CD4-positive, alpha-beta T cell treated with Interferon alpha-2 for 1 hour (primary cell): ENCODE measurements at places on chromosomes 4 and X.

DNA sequence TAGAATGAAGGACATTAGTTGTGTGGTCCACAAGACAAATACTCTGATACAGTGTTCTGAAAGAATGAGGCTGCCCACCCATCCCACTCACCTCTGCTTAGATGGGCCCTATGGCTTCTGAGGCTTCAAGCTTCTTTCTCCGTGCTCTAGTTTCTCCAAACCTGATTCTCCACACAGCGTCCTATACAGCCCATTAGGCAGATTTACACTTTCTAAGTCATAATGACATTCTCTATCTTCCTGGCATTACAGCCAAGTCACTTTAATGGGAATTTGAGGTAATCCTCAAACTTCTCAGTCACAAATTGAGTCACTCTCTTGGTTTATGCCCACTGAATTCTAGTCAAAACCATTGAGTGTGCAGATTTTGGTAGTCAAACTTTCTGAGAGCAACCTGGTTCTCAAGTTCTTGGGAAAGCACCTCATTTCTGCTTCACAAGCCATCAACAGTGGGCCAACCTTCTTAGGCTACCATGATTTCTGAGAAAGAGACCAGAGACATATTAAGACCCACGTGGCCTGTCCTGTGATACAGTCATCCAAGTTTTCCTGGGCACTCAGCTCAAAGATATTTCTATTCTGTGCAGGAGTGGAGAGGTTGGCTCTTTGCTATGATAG is 6.2 kb upstream of the SETD7 start:
- no peak for DNase-seq

DNA sequence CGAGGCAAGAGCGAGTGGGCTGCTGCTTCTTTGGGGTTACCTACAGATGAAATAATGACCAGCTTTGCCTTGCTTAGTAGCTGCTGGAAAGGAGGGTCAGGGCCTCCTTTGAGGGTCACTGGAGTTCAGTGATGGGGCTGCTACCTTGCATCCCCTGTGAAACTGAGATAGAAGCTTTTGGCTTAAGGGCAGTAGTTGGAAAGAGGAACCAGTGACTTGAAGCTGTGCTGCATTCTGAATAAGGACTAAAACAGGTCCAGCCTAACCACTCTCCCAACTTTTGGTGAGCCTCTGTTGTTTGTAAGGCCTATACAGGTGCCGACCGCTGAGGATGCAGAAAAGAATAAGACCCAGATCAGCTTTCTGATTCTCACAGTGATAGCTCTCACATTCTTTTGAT is 41.2 kb downstream of the RASL11B start:
- DNase-seq: no peak

DNA sequence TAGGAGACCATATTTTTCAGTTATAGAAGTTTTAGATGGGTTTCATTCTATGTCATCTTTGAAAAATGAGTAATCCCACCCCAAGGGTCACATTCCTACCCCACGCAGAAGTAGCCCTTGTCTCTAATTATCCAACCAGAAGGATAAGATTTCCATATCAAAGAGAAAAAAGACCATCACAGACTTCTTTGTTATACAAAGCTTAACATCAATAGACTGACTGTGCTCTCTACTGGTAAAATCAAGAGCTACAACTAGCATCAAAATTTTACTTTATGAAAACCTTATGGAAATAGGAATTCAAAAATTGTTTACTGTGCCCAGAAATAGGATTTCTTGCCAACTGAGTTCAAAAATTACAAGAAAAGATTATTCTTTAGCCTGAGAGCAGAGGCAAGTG is 24.9 kb downstream of the TNMD start:
- DNase-seq: no peak

- no peak for DNase-seq
Observed at GRCh38 chr4:1179976-1180375, 7.6 kb upstream of the SPON2 start.

- no peak for DNase-seq
Observed at GRCh38 chr4:93888308-93888707, 59.8 kb downstream of the ATOH1 start.

- no peak for DNase-seq
Observed at GRCh38 chrX:133185938-133186337, 32.2 kb downstream of the TFDP3 start.

DNA sequence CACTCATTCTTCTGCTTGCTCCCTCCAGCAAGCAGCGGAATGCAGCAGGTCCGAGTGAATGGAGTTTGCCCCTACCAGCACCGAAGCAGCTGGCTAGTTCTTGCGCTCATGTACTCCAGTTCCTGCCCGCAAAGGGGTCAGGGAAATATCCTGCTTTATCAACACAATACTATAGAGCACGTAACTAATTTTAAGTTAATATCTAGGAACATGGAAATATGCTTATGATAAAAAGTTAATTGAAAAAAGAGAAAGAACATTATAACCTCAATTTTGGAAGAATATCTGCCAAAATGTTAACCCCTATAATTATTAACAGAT is 195.6 kb downstream of the SNCA start:
- no peak for DNase-seq

DNA sequence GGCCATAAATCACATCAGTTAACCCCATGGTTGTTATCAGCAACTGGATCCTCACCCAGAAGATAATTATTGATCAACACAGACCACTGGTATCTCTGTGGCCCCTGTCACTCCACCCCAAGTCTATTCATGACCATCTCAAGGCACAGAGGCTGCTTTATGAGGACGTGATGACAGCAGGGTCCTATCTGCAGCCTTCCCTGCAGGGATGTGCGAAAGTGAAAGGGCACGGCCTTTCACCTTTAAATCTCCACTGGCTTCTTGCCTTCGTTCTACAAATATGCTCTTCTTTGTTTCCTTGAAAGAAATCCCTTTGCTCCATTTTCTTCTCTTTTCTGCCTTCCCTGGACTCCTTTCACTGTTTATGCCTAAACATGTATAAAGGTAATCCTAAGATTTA is 170.6 kb upstream of the EDNRA start:
- no peak for DNase-seq

GRCh38 chr4:169226565-169226964 is 44.2 kb downstream of the SH3RF1 start:
- no peak for DNase-seq

DNA sequence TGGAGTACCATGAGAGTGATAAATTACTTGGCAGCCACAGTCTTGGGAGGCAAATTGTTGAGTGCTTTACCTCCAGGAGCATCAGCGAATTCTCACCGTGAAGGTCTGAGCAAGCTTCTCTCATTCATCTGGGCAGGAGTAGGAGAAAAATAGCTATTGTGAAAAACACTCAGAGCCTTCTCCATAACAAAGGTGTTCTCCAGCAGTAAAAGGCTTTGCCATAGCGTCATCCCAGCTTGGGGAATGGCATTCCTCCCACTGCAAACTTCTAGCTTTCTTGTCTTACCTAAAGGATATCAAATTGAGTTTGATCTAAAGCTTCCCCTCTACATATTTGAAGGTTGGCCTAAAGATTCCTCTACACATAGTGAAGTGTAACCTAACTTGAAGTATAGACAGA is 29.8 kb upstream of the MAGEA11 start:
- no peak for DNase-seq

- DNase-seq: no peak
Observed at GRCh38 chrX:31397119-31397518, 325.3 kb upstream of the FTHL17 start.

DNA sequence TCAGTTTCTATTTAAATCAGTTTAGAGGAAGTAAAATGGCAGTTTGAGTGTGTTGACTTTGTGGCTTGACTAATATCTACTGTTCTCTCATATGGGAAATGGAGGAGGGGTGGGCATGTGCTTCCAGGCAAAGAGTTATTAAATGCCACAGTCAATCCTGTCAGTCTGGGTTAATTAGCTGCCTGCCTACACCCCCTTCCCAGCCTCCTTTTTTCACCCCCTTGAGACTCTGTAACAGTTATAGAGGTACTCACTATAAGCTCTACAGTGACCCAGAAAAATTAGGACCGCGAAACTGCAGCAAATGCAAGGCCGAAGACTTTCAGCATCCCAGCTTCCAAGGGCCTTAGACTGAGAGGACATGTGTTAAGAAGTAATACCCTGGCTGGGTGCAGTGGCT is 165.2 kb downstream of the CORIN start:
- DNase-seq: no peak

- no peak for DNase-seq
Observed at GRCh38 chrX:150099316-150099715, 161.0 kb upstream of the EOLA2 start.

DNA sequence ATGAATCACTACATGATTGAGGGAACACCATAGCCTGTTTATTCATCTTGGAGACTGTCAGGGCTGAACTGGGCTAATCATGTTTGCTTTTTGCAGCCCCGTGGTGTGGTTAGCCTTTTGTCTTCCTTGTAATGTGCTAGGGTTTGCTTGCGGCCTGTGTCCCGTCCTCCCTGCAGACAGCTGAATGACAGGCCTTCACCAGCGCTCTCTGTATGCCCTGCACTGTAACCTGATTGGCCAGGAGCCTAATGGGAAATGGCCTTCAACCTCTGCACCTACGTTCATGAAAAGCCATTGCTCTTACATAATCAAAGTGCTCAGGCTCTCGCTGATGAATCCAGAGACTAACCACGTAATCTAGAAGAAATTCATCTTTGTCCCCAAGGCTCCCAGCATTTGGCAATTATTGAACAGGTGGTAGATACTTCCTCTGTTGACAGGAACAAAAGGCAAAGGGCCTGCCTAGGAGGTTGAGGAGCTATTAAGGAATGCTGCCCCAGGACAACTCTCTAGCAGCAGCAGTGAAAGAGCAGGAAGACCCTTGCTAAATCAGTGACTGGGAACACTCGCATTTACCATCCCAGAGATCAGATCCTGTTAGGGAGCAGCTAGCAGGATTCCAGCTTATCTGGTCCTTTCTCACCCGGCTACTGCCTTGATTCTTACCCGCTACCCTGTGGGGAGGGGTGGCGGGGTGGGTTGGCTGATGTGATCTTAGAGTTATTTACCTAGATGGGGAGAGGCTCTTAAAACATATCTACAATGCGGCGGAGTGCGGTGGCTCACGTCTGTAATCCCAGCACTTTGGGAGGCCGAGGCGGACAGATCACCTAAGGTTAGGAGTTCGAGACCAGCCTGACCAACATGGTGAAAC is 42.3 kb upstream of the FAT1 start:
- no peak for DNase-seq

- no peak for DNase-seq
Observed at GRCh38 chrX:108731153-108731552, 5.2 kb downstream of the IRS4 start.

GRCh38 chr4:38387819-38388218 is 276.2 kb upstream of the KLF3 start:
- no peak for DNase-seq

DNA sequence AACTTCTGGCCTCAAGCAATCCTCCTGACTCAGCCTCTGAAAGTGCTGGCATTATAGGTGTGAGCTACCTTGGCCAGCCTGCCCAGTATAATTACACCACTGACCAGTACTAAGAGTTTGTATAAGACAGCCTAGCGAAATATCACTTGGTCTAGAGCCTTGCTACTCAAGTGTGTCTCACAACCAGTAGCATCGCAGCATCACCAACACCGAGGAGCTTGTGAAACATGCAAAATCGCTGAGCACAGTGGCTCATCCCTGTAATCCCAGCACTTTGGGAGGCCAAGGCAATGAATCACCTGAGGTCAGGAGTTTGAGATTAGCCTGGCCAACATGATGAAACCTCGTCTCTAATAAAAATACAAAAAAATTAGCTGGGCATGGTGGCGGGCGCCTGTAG is 102.0 kb upstream of the GATB start:
- no peak for DNase-seq

DNA sequence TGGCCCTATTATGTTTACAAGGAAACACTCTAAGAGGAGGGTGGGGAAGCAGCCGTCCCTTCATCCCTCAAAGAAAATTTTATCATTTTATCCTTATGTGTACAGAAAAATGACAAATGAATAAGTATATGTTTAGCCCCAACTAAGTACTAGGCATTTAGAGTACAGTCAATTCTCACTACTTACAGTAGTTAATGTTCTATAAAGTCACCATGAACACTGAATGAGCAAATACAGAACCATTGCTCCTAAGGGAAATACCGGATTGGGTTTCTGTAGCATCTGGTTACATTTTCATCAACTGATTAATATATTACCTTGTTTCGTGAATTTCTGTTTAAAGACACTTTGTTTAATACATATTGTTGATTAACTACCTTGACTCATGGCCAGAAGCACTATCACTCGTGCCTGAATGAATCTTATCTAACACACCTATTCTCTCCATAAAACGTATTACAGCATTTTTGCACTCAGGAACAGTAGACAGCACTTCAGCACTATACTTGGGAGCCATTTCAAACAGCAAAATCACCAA is 109.3 kb downstream of the ASB9 start:
- no peak for DNase-seq

DNA sequence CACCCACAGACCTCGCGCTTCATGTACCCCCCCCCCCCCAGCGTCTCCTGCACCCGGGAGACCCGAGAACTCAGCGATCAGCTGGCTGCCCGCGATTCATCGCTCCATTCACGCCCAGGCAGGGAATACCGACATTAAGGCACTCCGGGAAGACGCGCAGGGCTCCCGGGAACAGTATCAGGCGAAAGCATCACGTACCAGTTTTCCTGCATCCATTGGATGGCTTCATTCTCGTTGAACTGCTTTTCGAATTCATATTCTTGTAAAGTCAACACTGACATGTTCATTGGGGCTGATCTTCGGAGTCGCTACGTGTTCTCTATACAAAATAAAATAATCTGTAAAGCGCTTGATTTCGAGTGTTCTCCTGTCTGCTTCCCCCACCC is 373 bp downstream of the ELOVL6 start:
- DNase-seq: no peak

DNA sequence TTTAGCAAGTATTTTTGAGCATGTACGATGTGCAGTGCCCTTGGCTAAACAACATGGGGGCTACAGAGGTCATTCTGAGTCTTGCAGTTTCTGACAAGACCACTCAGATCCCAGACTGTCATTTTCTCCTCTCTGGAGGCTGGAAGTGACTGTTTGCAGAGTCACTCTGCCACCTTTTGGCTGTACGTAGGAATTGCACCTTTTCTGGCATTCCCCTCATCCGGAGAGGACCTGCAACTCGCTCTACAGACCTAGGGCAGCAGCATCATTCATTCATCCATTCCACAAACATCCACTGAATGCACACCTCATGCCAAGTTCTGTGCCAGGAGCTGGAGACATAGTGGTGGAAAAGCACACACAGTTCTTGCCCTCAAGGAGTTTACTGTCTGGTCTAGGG is 160.4 kb upstream of the GPR101 start:
- peak; percentile 26 for DNase-seq

DNA sequence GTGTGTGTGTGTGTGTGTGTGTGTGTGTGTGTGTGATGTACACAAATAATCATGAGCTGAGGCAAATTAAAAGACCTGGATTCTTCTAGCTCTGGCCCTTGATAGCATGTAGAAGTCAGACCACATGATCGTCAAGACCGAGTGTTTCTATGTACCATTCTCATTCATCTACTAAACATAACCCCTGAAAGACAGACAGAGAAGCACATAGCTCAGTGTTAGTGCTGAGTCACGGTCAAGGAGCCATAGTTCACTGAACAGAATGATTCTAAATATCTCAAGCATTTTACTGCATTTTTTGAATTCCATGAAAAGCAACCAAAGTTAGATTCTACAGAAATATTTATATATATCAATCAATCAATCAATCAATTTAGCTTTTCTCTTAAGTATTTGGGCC is 412.3 kb upstream of the CXorf51A start:
- DNase-seq: no peak
